BJ (cell line): ENCODE measurements at places on chromosomes 6 and 20.

- DNase-seq: no peak
Measured at GRCh38 chr6:125858427-125859320, 67.9 kb downstream of the NCOA7 start.

- DNase-seq: no peak
Measured at GRCh38 chr6:128822271-128822670, 60.7 kb upstream of the LAMA2 start.

DNA sequence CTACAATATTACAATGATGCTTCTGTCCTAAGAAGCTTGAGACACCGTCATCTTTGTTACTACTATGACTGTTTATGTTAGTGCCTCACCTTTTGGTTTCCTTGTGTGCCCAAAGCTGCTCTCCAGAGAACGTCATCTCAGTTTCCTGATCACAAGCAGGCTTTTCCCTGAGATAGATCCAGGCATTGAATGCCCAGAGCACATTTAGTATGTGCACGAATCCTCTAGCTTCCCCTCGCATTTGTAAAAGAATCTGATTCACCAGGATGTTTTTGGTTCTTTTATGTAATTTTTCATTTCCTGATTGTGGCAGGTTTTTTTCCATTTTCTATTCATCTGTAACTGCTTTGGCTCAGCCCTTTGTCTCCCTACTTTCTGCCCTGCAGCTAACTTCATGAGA, 100.2 kb upstream of the TMEM181 start:
- DNase-seq: no peak

GRCh38 chr6:129607581-129608186, 102.3 kb downstream of the ARHGAP18 start:
- DNase-seq: no peak

DNA sequence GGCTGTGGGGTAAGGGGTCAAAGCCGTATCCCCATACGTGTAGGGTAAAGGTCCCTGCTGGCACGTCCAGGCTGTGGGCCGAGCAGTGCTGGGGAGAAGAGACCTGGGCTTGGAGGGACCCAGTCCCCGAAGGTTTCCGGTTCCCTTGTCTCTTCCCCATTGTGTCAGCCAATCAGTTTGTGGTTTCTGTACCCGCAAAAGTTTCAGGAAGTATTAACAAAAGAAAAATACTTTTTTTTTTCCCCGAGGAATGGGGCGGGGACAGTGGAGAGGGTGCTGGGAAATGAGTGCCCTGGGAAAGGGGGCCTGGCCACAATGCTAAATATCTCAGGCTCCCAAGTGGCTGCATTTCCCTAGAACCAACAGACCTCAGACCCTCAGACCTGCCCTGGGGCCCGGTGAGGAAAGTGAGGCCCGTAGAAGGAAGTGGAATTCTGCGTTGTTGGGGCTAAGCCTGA, 15.2 kb upstream of the AMD1 start:
- DNase-seq: no peak

GRCh38 chr20:61881416-61881815, 184.3 kb downstream of the TAF4 start:
- DNase-seq: no peak

- no peak for DNase-seq
Measured at GRCh38 chr6:4102687-4103244, 23.8 kb upstream of the FAM217A start.
